Karpas-422 (cell line): ENCODE measurements at places on chromosomes 11 and 22.

- no peak for DNase-seq
Observed at GRCh38 chr11:57251491-57252104, 14.5 kb upstream of the APLNR start.

DNA sequence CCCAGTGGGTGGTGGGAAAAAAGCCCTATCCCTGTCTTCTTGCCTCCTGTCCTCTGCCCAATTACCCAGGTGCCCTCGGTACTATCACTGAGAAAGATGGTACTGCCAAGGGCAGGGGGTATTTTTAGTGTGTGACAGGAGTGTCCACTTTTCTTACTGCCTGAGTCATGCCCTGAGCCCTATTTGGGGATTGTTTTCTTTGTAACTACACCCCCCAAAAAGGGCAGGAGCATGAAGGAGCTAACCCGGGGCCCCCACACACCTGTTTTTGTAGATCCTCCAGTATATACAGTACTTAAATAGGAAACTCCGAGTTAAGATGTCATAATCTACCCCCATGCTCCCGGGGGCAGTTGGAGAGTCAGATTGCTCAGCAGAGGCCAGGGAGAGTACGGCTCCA lies 3.8 kb downstream of the SMTNL1 start:
- no peak for DNase-seq

DNA sequence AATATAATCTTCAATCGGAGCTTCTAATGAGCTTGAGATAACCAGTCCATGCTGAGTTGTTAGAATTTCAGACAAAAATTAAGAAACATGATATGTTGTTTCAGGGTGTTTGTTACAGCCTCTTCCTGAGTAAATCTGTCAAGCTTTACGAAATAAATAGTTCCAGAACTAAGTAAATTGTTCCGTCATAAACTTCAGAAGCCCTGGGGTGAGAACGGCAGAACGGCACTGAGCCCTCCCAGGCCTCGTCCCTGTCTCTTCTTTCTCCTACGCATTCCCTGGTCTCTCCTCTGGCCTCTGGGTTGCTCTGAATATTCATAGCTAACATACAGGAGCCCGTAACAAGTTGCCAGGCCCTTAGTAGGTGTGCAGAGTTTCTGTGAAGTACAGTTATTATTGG lies 390.8 kb upstream of the NARS2 start:
- no peak for DNase-seq

DNA sequence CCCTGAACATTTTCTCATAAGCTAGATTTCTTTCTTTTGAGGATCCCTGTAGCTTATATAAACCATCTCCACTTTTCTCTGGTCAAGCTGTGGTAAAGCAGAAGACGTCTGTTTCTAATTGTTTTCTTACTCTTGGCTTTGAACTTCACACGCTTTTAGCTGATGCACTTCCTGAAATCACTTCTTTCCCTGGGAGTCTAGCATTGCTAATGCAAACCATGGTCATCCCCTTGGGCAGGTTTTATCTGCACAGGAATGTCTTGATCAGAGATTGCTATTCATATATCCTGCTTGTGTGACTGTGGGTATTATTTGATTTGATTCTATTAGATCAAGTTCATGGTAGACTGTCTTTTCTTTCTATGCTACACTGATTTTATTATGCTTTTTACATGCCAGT lies 199.2 kb upstream of the POU2AF2 start:
- no peak for DNase-seq

DNA sequence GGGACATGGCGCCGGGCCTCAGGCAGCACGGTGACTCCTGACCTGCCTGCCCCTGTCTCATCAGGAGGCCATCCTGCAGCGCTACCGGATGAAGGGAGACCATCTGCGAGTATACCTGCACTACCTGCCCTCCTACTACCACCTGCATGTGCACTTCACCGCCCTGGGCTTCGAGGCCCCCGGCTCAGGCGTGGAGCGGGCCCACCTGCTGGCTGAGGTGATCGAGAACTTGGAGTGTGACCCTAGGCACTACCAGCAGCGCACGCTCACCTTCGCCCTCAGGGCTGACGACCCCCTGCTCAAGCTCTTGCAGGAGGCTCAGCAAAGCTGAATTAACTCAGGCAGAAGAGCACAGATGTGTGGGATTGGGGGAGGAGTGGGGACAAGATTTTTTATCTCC lies 10.2 kb upstream of the ST3GAL4 start:
- DNase-seq, result no peak

DNA sequence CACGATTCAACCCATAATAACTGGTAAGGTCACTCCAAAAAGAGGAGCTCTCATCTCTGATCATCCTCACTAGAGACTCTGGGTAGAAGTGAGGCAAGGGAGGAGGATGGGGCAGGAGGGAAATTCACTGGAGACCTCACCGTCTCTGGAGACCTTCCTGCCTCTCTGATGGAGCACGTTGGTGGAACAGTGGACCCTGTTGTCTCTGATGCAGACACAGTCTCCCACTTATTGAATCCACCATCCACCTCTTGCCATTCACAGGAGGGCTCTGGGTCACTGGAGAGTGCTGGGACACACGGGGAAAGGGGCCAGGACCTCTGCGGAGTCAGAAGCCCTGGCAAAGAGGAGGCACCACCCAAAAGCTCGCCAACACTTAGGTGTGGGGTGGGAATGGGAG lies 137.6 kb upstream of the SEZ6L start:
- DNase-seq, result no peak

DNA sequence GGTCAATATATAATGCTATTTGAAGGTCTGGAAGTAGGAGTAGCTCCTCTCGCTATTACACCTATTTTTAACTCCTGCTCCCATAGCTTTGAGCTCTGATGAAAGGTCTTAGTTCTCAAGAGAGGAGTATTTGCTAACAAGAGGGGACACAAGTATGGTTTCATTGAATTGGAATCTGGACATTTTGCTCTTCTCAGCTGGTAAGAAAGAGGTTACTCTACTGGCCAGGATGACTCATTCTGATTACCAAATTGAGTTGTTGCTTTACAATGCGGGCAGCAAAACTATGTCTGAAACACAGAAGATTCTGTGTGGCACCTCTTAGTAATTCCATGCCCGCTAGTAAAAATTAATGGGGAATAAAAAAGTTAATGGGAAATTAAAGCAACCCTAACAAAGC lies 63.6 kb upstream of the EP300 start:
- DNase-seq, result no peak

DNA sequence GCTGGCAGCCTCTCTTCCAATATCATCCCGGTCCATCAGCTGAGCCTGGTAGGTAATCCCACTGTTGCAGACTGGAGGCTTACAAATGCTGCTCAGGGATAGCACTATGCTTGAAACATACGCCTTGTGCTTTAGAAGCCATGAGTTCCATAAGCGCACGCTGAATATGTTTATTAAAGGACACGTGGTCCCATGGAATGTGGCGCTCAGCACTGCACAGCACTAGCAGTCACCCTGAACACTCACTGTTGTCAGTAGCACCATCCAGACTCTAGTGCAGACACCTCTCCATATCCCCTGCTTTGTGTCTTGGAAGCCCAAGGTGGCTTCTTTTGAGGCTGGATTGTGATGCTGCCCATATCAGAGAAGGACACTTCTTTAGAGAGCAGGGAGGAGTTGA lies 120.9 kb downstream of the MAML2 start:
- DNase-seq, result no peak

DNA sequence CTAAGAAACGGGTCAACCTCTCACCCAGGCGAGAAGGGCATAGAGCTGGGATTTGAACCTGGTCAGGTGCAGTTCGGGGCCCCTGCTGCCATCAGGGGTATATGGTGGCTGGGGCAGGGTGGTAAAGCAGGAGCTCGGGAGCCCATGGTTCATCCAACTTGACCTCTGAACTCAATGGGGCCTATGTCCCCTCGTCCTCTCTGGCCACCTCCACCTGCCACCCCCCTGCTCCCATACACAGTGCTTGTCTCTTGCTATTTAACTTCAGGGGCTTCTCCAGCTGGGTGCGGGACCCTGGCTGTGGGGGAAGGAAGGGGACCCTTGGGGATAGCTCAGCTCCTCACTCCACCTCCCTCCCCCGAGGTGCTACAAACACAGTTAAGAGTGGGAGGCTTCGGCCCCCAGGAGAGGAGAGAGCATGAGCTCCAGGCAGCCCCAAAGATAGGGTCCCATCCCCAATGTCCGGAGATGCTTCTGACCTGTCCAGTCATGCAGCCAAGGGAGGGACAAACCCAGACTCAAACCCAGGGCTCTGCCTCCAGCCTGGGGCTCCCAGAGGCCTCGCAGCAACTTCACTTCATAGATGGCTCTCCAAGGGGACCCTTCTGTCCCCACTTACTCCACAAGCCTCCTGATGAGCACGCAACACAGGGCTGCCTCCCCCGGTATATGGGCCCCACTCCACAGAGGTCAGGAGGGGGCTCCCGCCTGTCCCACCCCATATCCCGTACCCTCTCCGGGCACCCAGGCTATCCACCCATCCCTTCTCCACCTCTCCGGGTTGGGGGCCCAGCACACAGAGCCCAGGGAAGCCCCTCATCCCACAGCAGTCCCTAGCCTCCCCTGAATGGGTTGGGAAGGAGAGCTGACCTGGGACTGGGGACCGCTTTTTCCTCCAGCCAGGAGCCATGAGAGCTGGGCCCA lies 712 bp downstream of the IL2RB start:
- DNase-seq, result no peak

GRCh38 chr11:20861322-20861721 lies 191.9 kb downstream of the NELL1 start:
- DNase-seq, result no peak

DNA sequence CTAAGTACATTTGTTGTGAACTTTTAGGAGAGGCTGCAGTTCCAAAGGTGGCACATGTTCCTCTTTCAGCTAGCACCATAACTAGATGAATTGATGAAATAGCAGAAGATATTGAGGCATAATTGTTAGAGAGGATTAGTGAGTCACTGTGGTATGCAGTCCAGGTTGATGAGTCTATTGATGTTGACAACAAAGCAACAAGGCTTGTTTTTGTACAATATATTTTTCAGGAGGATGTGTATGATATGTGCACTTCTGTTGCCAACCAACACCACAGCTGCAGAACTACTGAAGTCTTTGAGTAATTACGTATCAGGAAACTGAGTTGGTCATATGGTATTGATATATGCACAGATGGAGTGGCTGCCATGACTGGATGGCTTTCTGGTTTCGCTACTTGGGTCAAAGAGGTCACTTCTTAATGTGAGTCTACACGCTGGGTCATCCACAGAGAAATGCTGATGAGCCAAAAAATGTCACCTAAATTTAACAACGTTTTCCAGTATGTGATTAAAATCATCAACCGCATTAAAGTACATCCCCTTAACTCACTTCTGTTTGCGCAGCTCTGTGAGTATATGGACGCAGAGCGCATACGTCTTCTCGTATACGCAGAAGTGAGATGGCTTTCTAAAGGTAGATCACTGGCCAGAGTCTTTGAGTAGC lies 261.3 kb upstream of the ANO5 start:
- DNase-seq, result no peak

DNA sequence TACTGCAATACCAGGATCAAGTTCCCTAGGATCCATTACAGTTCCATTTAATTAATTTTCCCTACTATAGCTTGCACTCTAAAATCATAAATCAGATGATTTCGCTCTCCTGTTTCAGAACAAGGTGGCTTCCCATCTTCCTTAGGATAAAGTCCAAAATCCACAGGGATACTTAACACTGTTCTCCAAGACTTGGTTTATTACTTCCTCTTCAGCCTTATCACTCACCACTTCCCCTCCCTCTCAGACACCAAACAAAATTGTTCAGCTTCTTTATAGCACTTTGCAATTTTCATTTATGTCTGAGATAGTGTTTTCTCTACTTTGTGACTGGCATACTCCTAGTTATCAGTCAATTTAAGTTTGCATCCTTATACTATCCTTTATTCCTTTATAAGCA lies 124.6 kb downstream of the GRIA4 start:
- DNase-seq, result no peak

DNA sequence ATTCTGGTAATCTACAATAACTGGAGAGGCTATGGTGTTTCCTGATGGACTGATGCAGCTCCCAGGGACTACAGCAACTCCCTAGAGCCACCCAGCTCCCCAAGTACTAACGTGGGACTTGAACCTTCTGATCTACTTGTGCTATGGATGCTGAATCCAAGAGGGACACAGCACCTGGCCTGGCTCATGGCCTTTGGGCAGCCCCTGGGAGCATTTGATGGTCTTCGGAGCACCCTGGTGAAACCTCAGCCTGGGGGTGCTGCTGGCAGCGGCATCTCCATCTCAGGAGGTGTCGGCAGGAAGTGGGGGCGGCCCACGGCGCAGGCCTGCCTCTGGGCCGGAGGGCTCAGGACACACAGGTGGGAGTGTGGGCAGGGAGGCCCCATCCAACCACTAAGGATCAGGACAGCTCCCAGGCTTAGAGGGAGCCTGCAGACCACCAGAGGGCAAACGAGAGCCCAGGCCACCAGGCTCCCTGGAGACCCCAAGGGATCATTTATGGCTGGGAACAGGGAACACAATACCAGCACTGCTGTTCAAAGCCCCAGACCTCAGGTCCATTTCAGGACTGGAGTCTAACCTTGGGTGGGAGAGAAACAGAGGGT lies 8.7 kb downstream of the EHD1 start:
- DNase-seq, result no peak

- peak; percentile 46 for DNase-seq
Observed at GRCh38 chr11:79062814-79063762, 377.7 kb downstream of the TENM4 start.

GRCh38 chr22:39171623-39172264 lies 19.3 kb upstream of the CBX7 start:
- DNase-seq, result no peak

- no peak for DNase-seq
Observed at GRCh38 chr11:74685338-74685737, 45.9 kb downstream of the CHRDL2 start.

- no peak for DNase-seq
Observed at GRCh38 chr11:69804769-69805508, 14.3 kb downstream of the FGF3 start.

- no peak for DNase-seq
Observed at GRCh38 chr11:31326470-31327148, 42.9 kb downstream of the DCDC1 start.

DNA sequence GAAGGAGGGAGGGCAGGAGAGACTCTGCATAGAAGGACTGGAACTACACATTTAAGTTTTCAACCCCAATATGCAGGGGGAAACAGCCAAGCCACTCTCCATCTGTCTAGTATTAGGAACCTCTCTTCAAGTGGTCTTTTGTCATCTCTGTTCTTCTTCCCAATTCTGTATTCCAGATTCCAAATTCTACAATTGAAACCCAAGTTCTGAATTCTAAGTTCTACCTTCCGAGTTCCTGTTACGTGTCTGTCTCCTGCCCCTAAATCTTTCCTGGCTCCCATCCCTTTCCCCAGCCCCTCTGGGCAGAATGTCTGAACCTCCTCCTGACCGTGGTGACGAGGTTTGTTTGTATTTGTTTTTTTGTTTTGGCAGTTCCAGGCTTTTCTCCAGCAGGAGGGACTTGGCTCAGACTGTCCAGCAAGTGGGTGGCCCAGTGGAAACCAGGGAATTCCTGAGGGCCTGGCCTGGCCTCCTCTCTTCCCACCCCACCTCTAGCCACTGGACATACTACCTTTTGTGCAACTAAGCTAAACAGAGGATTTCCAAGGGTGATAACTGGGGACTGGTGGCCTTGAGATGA lies 1.6 kb upstream of the THOC5 start:
- DNase-seq, result no peak
